Cardiac ventricle fibroblast (primary cell): ENCODE measurements at places on chromosomes 7 and 10. TPM values are rescaled to one million over a fixed set of nuclear protein-coding genes. Genes with fewer than 3 reads are reported as not detected.

The TAS2R5 gene
- 0.44 and 1.3 TPM in 2 replicates for total RNA-seq

The CTAGE6 gene
- total RNA-seq: 0.05 TPM in 1 of 2 replicates, not detected in the other

The ADAMTS14 gene
- 0.50 and 0.83 TPM in 2 replicates for total RNA-seq

The RBP3 gene
- not detected in 2 replicates for total RNA-seq

The FAS gene
- 28.1 and 46.1 TPM in 2 replicates for total RNA-seq

The CRPPA gene
- total RNA-seq: 1.5 and 1.7 TPM in 2 replicates

The MRM2 gene
- total RNA-seq: 16.0 and 16.3 TPM in 2 replicates

The KLLN gene
- 1.3 and 1.8 TPM in 2 replicates for total RNA-seq

The LBX1 gene
- not detected in 2 replicates for total RNA-seq

The CHST15 gene
- 15.0 and 17.1 TPM in 2 replicates for total RNA-seq

The GAD2 gene
- not detected in 2 replicates for total RNA-seq

The ADRA2A gene
- 8.7 and 9.0 TPM in 2 replicates for total RNA-seq

The C10orf90 gene
- total RNA-seq: 0.15 and 2.1 TPM in 2 replicates

The NPSR1 gene
- total RNA-seq: not detected in 2 replicates

The ZNF425 gene
- 2.4 and 3.5 TPM in 2 replicates for total RNA-seq

The CHST3 gene
- 12.8 and 13.4 TPM in 2 replicates for total RNA-seq

The KCND2 gene
- total RNA-seq: not detected in 2 replicates

The MMD2 gene
- total RNA-seq: not detected in 2 replicates

The FZD8 gene
- 2.4 TPM in 2 replicates for total RNA-seq

The CALHM3 gene
- not detected in 2 replicates for total RNA-seq

The ADAP1 gene
- total RNA-seq: 1.2 TPM in 2 replicates

The OPN1SW gene
- total RNA-seq: not detected in 2 replicates

The GOLGA7B gene
- not detected in 2 replicates for total RNA-seq

The SEMA3C gene
- 41.0 and 46.4 TPM in 2 replicates for total RNA-seq

The ZNF727 gene
- 0.20 and 0.44 TPM in 2 replicates for total RNA-seq

The AVL9 gene
- total RNA-seq: 10.9 and 11.2 TPM in 2 replicates

The AGAP5 gene
- 0.31 and 1.4 TPM in 2 replicates for total RNA-seq
